NCI-H2081 (cell line): ENCODE measurements at places on chromosomes 11 and 22.

GRCh38 chr22:25139062-25139461 is 60.6 kb upstream of the CRYBB3 start:
- no peak for DNase-seq

DNA sequence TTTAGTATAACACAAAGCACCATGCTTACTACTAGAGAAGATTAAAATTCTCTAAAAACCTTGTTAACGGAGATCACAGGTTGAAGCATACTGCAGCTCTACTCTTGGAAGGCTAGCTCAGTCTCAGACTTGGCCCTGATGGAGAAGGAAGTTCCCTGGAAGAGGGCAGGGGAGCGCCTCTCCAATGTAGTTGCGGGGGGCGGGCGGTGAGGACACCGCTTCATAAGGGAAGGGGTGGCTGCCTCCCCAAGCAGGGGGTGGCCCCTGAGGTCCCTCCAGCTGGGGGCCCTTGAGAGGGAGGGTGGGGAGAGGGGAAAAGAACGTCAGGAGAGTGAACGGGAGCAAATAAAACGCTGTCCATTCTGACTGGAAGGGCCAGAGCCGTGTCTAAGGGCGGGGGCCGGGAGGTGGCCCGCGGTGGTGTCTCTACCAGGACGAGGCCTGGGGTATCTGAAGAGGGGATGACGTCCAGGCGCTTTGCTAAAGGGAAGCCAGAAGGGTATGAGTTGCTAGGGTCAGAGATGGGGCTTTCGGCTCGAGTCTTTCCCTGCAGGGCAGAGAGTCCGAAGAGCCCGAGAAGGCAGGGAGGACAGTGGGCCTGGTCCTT is 553 bp upstream of the USP47 start:
- peak; percentile 53 for DNase-seq

GRCh38 chr22:26545385-26545784 is 33.1 kb upstream of the TFIP11 start:
- no peak for DNase-seq

GRCh38 chr11:57161351-57161750 is 20.4 kb upstream of the LRRC55 start:
- no peak for DNase-seq

- peak; percentile 18 for DNase-seq
Observed at GRCh38 chr11:95138448-95138847, 48.8 kb downstream of the ENDOD1 start.

- no peak for DNase-seq
Observed at GRCh38 chr22:39727541-39727940, 157.0 kb downstream of the CACNA1I start.

DNA sequence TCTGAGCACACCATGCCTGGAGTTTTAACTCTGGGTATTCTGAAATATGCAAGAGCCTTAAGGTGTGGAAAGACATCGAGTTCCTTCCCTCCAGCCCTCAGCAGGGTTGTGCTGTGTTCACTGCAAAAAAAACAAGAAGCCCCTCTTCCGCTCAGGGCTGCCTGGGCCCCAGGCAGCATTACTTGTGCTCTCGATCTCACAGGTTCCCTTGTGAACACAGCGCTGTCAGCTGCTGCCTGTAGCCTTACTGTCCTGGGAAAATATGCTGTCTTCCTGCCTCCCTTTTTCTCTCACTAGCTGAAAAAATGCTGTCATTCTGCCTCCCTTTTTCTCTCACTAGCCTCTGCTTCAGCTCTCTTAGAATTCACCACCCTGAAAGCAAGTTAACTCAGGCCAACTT is 15.7 kb upstream of the TENM4 start:
- no peak for DNase-seq

- no peak for DNase-seq
Observed at GRCh38 chr22:44410451-44410991, 87.5 kb downstream of the RTL6 start.

- no peak for DNase-seq
Observed at GRCh38 chr22:41556561-41556960, 4.2 kb upstream of the CSDC2 start.

DNA sequence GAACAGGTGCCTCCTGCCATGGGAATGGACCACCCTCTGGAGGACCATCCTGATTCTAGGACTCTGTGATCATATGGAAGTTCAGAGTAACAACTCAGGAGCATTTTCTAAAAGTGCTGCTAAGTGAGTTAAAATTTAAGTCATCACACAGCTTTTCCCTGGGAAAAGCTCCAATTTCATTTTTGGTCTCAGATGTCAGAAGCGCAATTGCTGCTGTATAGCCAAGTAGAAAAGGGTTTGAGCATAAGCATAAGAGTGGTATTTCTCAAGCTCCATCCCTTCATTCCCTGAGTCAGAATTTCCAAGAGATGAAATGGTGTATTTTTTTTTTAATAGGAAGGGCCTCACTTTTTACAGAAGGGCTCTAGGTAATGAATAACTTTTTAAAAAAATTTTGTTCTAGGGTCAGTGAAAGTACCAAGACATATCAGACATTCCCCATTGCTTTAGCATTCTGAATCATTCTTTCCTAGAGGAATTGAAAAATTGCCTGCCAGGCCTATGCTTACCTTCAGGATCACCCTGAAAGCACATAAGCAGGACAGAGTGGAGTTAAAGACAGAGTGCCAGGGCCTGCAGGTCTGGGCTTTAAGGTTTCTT is 564.5 kb upstream of the ISX start:
- DNase-seq = no peak

GRCh38 chr11:110903830-110904229 is 191.6 kb upstream of the ARHGAP20 start:
- peak; percentile 24 for DNase-seq

DNA sequence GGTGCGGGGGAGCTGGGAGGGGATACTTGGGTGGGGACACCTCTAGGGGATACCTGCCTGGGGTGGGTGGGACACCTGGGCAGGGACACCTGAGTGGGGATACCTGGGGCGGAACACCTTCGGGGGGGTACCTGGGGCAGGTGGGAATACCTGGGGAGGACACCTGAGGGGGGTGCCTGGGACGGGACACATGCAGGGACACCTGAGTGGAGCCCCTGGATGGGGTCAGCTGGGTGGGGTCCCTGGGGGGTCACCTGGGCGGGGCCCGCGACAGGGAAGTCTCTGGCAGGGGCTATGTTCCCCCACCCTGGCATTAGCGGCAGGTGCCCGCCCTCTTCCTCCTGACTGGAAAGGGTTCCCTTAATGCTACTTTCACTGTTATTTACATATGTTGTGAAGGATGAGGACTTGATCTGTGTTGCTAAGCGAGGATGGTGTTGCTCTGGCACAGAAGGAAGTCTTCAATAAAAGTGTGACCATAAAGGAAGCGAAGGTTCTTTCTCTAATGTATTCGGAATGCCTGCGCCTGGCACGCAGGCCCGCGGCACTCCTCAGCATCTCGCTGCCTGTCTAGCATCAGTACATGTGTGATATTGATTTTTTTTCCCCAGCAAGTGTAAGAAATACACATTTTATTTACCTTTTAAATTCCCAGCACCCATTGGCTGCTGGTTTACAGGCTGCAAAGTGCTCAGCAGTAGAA is 801.7 kb downstream of the BRD1 start:
- no peak for DNase-seq

- DNase-seq = no peak
Observed at GRCh38 chr11:33324302-33324985, 67.3 kb downstream of the HIPK3 start.

DNA sequence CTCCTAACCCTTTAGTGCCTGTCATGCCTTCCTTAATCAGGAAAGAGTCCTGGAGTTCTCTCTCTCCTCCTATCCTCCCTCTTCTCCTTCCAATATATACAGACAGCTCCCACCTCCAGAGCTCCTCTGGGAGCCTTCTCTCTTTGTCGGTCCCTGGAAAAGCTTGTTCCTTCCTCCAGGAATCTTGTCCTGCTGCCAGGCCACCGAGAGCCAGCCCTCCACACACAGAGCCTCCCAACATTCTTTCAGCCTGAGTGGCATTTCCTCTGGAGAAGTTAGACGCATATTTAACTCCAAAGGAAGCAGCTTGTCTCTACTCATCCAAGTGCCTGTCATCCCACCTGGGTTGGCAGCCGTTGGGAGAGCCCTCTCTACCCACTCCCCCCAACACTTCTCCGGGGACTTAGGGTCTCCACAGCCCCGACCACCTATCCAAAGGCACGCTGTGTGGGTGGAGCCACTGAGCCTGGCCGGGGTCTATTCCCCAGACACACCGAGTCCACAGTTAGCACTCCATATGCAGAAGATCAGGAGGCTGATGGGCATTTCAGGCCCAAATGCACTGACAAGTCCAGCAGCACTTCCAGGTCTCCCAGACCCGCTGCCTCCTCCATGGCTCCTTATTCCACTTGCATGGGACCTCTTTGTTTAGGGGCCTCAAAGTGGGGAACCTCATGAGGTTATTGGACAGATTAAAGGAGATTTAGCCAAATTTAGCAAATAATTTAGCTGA is 31.1 kb downstream of the DKK3 start:
- no peak for DNase-seq

DNA sequence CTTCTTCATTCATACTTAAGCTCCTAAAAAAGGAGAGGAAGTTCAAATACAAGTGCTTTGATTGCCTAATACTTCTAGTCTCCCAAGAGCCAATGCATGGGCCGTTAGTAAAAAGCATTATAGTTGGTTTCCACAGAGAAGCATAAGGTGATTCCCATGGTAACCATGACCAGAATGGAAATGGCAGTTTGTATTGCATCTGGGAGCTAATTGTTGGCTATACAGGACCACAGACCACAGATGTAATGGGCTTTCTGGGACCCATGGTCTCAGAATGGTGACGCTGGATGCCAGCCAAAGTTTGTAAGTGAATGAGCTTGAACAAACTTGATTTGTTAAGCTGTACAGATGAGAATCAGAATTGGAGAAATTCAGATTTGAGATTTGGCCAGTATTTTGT is 333.9 kb upstream of the C11orf87 start:
- DNase-seq = no peak

DNA sequence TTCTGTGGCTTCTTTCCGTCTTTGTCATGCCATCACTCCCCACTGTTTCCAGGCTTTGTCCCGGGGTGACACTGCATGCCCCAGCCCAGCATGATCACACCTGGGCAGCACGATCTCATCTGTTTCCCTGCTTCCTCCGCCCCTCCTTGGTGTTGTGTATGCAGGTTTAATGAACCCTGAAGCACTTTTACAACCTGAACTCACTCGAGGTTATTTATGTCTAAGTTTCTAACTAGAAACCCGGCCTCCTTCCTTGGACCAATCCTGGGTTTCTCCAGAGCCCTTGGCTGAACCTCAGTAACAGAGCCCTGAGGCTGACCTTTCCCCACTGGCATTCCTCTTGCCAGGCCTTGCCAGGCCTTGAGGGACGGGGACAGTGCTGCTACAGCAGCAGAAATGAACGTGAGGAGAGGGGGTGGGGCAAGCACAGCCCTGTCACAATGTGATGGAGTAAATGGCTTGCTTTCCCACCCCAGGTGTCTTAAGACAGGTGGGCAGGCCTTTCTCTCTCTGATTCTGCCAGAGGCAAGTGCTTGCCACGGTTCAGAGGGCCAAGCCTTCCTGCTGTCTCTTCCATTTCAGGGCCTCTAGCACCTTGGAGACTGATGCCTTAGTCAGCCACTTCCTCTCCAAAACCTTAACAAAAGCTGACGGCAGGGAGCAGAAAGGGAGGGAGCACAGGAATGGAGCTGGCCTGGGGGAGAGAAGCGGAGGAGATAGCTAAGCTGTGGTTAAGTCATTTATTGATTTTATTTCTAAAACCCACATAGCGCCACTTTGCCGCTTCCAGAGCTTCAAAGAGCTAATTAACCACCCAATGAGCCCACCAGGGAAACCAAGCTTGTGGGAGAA is 3.1 kb upstream of the PYGM start:
- DNase-seq = peak; percentile 21

DNA sequence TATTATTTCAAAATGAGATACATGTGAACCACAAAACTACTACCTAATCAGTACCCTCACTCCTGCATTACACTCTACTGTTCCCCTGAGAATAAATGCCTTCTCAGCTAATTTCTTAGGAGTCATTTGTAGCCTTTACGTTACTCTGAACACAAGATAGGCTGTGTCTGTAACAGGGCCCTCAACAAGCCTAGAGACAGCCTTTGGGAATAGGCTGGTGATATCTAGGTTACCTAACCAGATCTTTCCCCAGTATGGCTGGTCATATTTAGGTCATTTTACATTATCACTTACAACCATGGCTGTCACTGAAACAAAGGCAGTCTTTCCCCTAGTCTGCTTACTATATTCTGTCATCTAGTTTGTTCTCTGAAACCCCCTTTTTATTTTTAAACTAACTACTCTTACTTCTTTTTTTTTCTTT is 14.2 kb downstream of the ATM start:
- no peak for DNase-seq

DNA sequence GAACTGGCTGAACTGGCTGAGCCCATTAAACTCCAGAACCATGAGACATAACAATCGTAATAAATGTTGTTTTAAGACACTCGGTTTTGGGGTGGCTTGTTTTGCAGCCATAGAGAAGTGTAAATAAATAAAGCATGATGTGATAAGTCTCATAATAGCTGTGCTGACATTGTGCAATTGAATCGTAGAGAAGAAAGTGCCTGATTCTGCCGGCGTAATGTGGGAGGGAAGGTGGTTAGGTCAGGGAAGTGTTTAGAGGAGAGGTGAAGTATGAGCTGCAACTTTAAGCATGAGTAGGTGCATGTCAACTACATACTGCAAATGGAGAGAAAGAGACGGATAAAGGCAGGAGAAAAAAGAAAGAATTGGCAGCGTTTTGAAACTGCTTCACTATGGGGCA is 217.1 kb downstream of the BLID start:
- no peak for DNase-seq

DNA sequence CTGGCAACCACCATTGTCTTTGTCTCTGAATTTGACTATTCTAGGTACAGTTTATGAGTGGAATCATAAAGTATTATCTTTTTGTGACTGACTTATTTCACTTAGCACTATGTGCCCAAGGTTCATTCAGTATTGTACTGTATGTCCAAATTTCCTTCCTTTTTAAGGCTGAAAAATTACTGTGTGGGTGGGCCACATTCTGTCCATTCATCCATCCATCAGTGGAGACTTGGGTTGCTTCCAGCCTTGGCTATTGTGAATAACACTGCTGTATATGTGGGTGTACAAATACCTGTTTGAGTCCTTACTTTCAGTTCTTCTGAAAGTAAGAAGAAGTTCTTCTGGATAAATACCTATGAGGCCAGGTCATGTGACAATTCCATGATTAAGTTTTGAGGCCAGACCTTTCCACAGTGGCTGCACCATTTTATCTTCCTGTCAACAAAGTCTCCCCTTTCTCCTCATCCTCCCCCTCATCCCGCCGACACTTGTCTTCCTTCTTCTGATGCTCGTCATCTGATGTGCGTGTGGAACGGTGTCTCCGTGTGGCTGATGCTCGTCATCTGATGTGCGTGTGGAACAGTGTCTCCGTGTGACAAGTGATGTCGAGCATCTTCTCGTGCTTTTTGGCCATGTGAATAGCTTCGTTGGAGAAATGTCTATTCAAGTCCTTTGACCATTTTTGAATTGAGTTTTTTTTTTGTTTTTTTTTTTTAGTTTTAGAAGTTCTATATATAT is 49.5 kb downstream of the SBF1 start:
- no peak for DNase-seq
